Caudate nucleus (tissue), 63 donors: ENCODE measurements at places on chromosomes 1 and 21.

- no peak for DNase-seq
Measured at GRCh38 chr1:96688767-96689166, 32.8 kb upstream of the PTBP2 start.

DNA sequence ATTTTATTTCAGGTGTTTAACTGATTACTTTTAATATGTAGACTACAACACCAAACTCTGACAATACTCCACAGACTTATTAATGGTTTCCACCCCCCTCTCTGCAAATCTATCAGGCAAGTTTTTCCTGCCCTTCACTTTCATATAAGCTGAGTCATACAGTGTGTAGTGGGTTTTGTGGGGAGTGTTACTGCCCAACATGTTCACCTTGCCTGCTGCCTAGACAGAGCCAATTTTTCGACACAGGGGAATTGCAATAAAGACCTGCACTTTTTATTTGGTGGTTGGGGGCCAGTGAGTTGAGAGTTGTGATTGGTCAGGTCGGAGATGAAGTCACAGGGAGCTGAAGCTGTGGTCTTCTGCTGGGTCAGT, 119.7 kb downstream of the PPIAL4G start:
- DNase-seq: no peak

- DNase-seq: no peak
Measured at GRCh38 chr1:180953291-180954004, 40.8 kb downstream of the KIAA1614 start.

- DNase-seq: no peak
Measured at GRCh38 chr1:34711485-34711884, 43.4 kb upstream of the GJB5 start.

DNA sequence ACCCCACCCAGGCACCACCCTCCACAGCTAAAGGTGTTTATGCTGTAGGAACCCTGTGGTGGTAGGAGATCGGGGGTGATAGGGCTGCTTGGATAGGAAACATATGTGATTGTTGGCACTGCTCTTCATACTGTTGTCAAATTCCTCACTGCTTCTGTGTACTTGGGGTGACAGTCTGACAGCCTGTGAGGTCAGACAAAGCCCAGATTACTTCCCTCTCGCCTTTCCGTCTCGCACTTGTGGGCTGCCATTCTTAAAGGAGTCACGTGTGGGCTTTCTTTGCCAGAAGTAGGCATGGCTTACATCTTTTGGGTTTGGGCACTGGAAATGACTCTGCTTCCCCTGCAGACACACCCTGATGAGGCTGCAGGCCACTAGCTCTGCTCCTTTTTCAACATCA, 363.8 kb downstream of the DISC1 start:
- no peak for DNase-seq

DNA sequence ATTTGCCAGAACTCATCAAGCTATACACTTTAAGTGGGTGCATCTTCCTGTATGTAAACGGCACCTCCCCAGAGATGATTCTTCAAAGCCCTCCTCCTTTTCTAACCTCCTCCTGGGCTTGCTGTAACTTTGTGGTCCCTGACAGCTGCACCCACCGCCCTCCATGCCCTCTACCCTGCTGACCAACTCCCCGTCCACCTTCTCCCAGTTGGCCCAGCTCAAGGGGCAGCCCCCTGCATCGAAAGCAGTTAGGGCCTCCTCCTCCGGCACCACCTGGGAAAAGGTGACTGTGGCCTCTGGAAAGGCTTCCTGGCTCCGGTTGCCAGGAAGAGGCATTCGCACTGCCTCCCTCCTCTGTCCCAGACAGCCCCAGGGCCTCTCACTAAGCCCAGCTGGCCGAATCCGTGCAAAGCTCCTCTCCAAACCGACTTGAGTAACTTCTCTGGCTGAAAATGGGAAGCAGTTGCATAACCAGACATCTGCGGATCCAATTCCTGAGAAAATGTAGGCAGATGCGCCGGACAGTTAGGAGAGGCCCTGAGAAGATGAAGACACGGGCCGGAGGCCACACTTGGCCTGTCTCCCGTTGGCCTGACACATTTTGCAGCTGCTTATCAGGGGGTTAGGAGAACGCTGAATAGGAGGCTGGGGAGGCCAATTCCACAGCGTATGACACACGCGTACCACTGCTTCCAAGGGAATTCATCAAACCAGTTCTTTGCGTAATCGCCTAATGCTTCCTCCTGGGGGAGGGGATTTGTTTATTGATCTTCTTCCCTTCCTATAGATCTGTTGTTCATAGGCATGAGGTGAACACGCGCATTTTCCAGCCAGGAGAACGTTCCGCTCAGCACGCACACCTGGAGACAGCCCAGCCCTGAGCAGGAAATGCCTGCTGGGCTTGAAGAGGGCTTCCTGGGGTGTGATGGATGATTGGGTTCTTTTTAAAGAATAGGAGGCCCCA, 48.7 kb upstream of the COL6A2 start:
- DNase-seq: no peak

DNA sequence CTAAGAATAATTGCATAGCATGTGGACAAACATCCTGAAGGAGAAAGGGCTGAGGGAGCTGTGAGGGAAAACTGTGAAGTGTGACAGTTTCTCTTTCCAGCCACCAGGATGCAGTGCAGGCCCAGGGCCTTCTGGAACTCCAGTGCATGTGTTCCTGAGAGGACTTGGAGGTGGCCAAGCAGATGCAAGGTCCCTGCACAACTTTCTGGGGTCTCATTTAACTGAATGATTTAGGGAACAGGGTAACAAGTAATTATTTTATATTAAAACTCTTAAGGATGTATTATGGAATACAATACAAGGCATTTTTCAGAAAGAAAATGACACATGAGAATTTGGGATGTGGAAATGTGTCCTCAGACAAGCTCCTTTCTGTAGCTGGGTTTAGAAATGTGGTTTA, 61.2 kb upstream of the MCOLN3 start:
- no peak for DNase-seq

DNA sequence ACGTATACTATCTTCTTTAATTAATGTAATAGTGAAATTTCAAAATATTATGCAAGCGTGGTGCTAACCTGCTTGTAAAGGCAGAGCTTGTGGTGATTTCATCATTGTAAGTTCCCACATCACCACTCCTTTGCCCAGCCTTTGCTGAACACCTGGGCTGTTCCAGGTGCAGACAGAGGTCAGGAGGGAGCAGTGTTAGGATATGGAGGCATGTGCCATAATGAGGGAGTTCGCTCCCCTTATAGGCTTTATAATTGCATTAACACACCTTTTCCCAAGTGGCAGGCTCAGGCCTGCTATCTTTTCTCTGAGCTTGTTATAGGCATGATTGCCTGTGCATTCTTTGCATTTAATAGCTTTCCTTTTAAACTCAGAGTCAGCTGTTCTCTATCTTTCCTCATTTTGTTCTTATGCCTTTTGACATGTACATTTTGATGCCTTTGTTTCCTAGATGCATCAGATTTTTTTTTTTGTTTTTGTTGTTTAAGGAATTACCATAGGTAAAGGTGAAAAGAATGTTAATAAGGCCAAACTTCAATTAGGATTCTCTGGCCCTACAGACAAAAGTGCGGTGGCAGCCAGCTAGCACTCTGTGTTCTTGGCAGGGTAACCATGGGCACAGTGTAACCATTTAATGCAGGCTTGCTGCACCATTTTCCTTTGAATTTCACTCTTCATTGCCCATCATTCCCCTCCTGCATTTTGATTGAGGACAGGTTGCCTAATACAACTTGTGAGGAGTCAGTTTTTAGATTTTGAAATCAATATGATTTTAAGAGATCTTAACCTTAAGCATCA, 12.6 kb downstream of the NPL start:
- DNase-seq: no peak

DNA sequence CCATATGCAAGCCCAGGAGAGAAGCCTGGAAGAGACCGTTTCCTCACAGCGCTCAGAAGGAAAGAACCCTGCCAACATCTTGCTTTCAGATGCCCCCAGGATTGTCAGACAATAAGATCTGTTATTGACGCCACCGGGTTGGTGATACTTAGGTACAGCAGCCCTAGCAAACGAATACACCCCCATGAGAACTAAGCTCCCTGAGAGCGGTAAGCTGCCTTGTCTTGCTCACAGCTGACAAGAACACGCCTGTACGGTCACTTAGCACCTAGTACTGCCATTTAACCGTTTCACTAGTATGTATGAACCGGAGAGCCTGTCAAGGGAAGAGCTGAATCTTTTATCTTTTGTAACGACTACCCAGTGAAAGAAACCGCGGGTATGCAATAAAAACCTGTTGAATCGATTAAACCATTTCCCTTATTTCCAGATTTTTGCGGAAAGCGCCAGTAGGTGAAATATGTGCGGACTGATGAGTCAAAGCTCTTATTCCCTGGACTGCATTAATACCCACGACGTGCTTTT, 619 bp upstream of the ZBTB8B start:
- DNase-seq: no peak

- no peak for DNase-seq
Measured at GRCh38 chr1:53766831-53767405, 28.0 kb upstream of the GLIS1 start.

GRCh38 chr1:34165422-34165921, 442 bp upstream of the CSMD2 start:
- no peak for DNase-seq

GRCh38 chr1:160996178-160996577, 24.8 kb downstream of the F11R start:
- no peak for DNase-seq

- no peak for DNase-seq
Measured at GRCh38 chr1:99527078-99527477, 118.8 kb upstream of the PALMD start.

- no peak for DNase-seq
Measured at GRCh38 chr1:235838021-235838420, 28.7 kb downstream of the LYST start.

GRCh38 chr1:6950001-6950765, 164.9 kb downstream of the CAMTA1 start:
- DNase-seq: no peak

DNA sequence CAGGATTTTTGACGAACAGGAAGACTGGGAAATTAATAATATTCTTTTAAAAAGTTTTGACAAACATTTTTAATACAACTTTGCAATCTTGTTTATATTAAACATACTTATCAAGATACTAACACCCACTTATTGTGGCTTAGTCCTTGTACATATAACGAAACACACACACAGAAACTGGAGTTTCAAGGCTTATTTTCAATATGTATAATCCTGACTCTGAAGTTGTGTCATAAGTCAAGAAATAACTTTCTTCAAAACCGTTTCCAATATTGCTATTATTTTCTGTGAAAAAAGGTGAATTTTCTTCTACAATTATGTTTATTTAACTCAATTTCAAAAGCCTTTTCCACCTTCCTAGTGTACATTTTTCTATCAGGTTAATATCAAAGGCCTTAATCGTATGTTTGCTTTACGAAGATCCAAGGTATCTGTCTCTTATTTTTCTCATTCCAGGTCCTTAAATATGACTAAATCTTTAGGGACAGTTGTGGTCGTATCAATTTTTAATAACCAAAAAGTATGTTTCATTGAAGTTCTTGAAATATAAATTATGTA, 1.8 kb downstream of the CDKN2C start:
- DNase-seq: no peak

DNA sequence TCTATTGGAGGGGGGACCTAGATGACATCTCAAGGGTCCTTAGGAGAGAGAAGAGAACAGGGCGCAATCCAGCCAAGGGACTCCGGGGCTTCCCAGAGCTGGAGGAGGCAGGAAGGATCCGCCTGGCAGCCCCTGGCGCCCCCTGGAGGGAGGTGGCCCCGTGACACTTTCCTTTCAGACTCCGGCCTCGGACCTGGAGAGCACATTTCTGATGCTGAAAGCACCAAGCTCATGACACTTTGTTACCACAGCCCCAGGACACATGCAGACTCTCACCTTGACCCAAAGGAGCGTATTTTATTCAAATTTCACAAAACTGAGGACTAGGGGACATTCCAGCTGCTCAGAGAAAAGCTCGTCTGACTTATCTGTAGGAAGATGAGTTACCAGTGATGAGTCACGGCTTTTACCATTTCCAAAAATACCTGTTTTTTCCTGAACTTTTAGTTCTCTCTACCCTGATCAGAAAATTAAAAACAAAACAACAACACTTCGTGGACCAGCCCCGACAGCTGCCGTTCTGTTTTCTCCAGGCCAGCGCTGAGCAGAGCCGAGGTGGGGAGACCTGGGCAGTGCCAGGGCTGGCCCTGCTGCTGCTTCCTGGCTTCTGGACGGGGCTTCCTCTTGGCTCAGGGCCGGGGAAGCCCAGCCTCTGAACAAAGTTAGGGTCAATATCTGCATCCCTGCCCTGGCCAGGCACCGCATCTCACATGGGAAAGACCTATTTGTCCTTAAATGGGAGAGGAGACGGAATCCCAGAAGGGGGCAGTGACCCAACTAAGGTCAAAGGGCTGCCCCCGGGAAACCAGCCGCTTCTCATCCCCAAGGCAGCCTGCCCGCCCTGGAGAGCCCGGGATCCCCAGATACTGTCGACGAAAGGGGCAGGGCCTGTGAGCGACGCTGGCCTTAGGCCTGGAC, 21.6 kb upstream of the POFUT2 start:
- DNase-seq: no peak

DNA sequence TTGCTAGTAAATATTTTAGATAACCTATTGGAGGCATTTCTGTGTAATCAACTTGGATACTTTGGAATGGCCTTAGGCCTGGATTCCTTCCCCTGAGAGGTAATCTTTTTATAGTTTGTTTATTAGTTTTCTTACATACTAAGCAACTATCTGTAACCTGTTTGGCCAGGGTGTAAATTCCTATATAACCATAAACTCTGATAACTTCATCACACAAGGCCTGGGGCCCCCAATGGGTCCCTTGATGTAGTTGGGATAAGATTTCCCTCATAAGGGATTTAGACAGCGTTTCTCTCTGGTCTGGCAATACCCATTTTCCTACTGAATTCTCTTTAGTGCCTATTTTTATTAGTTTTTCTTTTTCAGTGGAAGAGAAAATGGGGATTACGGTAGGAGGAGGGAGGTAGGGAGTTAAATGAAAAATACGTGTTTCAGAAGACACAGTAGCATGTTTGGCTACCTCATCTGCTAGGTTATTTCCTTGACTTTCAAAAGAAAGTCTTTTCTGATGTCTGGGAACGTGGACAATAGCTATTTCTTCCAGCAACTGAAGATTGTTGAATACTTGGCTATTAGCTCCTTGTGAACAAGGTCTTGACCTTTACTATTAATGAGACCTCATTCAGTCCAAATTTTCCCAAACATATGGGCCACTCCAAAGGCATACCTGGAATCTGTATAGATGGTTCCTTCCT, 7.4 kb upstream of the AADACL3 start:
- DNase-seq: no peak

- no peak for DNase-seq
Measured at GRCh38 chr1:248914796-248915381, 8.9 kb downstream of the PGBD2 start.

GRCh38 chr1:234631721-234632125, 21.7 kb upstream of the IRF2BP2 start:
- no peak for DNase-seq

- DNase-seq: peak; percentile 2
Measured at GRCh38 chr21:32726839-32727686, 750 bp downstream of the SYNJ1 start.

GRCh38 chr1:3500265-3500835, 45.9 kb downstream of the ARHGEF16 start:
- no peak for DNase-seq

DNA sequence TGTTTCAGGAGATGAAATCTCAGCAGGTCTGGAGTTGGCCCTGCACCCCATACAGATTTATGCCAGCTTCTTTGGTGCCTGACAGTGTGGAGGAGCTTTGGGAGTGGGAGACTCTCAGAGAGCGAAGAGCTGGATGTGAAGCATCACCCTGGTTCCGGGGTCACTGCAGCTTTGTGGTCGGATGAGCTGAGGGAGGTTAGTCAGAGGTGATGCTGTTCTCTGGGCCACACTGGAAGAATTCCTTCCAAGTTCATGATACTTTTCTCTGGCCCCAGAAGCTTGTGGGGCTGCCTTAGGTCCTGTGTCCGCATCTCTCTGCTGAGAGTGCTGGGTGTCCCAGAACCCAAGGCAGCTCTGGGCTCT, 467.8 kb downstream of the CAMTA1 start:
- no peak for DNase-seq

- DNase-seq: no peak
Measured at GRCh38 chr21:42566524-42567213, 53.0 kb downstream of the SLC37A1 start.
